ENCODE measurements at places on chromosomes 16 and 17.

DNA sequence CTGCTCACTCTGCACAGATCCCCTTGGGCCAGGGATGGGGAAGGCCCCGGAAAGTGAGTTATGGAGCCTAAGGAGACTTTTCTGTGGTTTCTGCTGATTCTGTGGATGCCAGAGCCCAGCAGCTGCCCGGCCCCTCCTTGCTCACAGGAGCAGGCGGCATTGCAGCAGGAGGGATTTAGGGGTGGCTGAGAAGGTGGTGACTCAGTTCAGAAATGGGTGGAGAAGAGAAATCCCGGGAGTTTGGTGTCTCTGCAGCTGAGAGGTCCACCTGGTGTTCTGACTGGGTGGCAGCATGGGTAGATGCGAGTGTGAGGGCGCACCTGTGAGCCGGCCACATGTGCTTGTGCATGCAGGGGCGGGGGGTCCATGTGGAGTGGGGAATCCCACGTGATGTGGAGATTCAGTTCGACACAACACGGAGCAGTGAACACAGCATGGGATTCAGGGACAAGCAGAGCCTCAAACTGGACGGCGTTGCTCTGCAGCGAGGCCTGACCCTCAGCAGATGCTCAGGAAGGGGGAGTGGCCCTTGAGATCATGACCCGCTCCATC is 16.0 kb upstream of the SPPL2C start:
- DNase-seq: no peak

- DNase-seq: no peak
Observed at GRCh38 chr17:81863833-81864768, 3.8 kb upstream of the P4HB start.

DNA sequence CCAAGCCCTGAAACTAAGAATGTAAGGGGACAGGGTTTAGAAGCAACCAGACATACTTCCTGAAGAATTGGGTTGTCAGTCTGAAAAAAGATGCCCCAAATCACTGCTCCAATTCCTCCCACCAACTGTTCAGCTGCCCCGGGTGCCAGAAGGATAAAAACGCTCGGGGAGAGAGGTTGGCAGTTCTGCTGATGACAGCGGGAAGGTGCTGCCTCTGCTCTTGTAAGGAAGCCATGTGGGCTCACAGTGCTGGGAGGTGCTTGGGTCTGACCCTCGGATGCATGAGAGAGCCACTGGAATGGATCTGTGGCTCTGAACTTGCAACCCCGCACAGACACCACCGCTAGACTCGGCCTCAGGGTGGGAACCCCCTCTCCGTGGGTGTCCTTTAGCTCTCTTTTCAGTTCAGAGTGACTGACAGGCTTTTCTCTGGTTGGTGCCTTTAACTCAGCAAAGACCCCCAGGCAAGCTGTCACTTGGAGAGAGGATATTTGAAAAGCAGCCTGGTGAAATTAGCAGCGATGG is 364.8 kb upstream of the RBFOX1 start:
- no peak for DNase-seq

DNA sequence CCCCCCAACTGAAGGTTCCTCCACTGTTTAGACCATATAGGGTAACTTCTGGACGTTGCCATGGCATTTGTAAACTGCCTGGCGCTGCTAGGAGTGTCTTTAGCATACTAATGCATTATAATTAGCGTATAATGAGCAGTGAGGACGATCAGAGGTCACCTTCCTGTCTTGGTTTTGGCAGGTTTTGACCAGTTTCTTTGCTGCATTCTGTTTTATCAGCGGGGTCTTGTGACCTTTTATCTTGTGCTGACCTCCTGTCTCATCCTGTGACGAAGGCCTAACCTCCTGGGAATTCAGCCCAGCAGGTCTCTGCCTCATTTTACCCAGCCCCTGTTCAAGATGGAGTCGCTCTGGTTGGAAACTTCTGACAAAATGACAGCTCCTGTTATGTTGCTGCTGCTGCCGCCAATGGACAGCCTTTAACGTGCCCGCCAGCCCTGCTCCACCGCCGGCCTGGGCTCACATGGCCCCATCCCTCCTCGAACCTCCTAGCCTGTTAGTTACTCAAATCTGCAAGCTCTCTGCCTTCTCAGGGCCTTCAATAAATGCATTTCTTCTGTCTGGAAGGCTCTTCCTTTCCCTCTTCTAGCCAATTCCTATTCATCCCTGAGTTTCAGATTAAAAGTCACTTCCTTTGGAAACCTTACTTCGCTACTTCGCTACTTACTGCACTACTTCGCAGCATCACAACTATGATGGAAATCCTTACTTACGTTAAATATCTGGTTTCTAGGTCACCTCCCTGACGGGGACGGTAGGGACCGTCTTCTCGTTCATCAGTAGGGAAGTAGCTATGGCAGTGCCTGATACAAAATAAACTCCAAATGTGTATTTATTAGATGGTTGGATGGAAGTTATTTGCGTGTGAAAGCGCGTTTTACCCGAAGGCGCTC is 640 bp upstream of the NAGLU start:
- DNase-seq: no peak

GRCh38 chr17:45104029-45104428 is 28.3 kb downstream of the PLCD3 start:
- DNase-seq: no peak

DNA sequence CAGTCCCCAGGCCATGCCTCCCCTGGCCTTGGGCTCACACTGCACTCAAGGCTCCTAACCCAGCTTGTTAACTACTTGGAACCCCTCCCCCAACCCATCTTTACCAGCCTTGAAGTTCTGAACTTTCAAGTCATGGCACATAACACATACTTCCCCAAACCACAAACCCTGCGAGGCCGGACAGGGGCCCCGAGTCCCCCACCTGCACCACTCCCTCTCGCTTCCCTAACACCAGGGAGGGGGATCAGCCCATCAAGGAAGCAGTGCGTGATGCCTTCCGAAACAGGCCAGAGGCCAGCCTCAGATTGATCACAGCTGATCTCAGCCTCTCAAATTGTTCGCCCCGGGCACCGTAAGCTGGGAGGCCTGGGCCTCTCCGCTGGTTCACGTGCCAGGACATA is 3.0 kb upstream of the NLRC3 start:
- DNase-seq: no peak

- no peak for DNase-seq
Observed at GRCh38 chr16:59391617-59392364, 657.7 kb upstream of the GOT2 start.
